ENCODE measurements at places on chromosomes 1 and 21.

DNA sequence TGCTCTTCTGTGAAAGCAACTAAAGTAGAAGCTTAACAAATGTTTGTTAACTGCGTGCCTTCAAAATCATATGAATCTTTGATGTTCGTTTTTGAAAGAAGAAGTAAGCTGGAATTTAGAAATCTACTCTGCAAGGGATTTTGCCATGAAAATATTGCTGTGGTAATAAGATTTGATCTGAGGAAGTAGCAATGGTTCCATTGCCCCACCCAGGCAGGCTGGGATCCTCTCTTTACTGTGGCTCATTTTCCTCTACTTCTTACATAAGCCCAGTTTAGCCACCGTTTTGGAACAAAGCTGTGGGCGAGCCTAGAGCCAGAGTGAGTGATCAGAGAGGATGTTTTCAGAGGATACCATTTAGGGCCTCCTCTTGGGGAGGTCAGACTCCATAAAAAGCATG, 20.3 kb upstream of the PTGFRN start:
- no peak for DNase-seq

DNA sequence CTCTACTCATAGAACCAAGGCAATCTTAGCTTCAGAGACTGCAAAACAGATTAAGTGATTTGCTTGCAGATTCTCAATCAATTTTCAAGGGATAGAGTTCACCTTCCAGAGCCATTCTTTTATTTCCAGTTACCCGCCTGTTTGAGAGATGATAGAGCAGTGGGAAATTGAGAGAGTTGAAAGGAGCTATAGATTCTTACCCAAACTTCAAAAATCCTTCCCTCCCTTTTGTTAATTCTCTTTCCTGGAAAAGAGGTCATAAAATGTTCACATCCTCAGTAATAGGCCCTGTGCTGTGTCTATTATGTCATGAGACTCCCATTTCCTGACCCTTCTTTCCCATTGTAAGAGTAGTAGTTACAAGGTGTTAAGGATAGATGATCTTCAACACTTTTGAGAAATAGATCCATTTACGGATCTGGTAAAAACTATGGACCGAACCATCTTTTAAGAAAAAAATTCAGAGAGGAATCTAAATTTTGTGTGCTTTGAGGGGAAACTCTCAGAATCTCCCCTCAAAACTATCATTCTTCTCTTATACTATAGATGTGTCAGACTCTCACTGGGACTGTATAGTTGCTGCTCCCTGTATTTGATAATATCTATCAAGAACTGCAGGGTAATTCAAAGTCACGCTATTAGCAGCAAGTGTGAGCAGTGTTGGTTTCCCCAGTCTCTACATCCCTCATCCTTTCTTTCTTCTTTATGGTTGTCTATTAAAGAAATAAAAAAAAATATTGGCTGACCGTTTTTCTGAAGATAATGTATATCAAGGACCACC, 8.0 kb downstream of the RGS4 start:
- no peak for DNase-seq

GRCh38 chr1:111062081-111062480, 77.8 kb downstream of the DRAM2 start:
- no peak for DNase-seq

DNA sequence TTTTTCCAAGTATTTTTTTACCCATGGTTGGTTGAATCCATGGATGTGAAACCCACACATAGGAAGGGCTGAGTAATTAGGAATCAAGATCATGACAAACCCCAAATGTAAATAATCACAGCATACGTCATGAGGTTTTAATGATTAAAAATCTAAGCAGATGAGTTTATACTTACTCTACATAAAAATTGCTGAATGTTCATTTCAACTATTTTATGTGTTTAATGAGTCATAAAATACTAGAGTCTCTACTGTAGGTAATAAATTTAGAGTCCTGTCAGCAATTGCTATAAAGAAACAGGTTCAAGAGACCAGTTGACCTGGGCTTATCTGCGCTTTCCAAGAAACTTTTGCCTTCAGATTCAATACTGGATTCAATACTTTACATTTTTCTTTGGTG, 18.2 kb downstream of the CTH start:
- DNase-seq, result no peak

GRCh38 chr21:37509802-37510393, 143.3 kb downstream of the DYRK1A start:
- peak; percentile 42 for DNase-seq

DNA sequence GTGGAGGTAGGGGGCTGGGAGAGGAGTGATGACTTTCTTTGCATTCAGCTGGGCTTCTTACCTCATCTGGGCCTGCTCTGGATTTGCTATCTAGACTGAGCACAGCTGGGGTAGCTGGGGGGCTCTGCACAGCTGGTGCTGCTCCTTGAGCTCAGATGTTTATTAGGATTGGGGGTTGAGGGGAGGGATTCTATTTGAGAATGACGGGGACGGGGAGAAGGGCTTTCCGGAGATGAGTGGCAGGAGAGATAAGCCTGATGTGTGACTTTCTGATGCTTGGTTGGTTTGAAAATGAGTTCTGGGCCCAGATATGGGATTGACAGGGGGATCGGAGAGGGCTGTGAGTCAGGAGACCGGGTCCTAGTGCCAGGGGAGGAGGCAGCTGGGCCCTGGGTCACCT, 146.1 kb upstream of the CSF3R start:
- DNase-seq, result no peak

DNA sequence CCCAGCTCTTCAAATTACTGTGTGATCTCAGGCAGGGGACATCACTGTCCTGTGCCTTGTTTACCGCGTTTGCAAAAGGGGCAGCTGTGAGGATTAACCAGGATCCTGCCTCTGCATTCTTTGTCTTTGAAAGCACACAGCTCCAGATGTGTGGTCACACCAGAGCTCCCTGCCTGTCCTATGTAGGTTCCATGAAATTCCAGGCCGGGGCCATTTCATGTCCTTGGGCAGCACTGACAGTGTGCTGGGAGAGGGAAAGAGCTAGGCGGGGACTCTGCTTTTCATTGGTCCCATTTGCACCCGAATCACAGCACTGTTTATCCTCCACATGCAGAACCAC, 42.2 kb upstream of the SELENON start:
- DNase-seq, result no peak

- no peak for DNase-seq
These were observed 1265.1 kb downstream of the BRINP3 start for GRCh38 chr1:189212606-189213005.

DNA sequence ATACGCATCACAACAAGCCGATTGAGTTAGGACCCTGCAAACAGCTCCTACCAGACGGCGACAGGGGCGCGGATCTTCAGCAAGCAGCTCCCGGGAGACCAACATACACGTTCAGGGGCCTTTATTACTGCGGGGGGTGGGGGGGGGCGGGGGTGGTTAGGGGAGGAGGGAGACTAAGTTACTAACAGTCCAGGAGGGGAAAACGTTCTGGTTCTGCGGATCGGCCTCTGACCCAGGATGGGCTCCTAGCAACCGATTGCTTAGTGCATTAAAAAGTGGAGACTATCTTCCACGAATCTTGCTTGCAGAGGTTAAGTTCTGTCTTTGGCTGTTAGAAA, 162.0 kb downstream of the RUNX1 start:
- no peak for DNase-seq

DNA sequence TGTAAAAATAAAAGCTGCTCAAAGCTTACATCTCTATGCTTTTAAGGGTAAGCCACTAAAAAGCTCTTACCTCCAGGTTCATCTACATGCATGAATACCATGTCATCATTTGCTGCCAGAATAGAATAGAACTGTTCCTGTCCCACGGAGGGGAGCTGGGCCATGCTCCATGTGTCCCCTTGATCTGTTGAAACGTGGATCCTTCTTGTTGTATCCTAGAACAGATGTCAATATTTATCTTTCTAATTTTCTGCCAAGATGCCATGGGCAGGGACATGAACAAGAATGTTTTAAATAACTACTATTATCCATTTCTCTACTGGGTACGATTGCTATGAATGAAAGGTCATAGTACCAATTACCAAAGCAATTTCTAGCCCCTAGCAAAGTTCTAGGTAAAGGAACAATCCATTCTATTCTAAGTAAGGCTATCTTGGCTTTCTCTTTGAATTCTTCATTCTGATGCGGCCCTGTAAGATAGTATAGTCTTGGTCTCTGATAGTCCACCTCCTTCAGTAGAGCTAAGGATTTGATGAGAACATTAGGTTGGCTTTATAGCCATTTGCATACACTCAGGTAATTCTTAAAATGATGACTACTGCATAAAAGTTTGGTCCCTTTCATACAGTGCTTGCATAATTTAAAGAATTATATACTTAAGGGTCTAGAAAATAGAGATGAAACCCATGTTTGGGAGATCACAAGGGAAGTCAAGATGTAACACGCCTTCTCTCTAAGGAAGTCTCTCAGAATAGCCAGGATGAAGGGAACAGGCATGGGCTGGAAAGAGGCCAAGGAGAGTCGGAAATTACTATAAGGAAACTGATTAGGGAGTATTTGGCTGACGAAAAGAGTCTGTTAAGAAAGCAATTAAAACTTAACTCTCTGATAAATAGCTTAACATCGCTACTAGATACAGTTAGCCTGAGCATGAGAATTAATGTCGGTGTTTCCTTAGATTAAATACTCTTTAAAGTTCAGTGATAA, 35.4 kb upstream of the MYBPHL start:
- DNase-seq, result no peak

- DNase-seq, result no peak
These were observed 62.6 kb downstream of the VPS26C start for GRCh38 chr21:37204580-37204979.

DNA sequence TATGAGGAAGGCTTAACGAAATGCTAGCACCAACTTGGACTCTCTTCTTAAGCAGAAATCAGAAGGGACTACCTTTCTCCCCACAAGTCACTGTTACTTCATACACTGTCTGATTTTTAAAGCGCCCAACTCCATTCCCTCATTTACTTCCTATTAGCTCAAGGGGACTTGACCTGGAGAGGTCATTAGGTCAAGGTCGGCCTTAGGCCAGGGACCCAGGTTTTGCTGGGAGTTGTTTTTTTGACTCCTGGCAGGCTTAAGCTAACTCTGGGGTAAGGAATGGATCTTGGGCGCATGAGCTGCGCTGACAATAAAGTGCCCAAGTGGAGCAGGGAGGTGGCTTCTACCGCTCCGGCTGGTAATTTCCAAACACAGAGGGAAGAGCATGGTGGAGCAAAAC, 16.8 kb downstream of the ADAR start:
- DNase-seq, result no peak

- DNase-seq, result no peak
These were observed 6.5 kb downstream of the AK5 start for GRCh38 chr1:77288275-77288674.

- no peak for DNase-seq
These were observed 16.7 kb downstream of the HMGN1 start for GRCh38 chr21:39332175-39332574.

GRCh38 chr1:64121766-64122385, 81.5 kb upstream of the UBE2U start:
- DNase-seq, result no peak

DNA sequence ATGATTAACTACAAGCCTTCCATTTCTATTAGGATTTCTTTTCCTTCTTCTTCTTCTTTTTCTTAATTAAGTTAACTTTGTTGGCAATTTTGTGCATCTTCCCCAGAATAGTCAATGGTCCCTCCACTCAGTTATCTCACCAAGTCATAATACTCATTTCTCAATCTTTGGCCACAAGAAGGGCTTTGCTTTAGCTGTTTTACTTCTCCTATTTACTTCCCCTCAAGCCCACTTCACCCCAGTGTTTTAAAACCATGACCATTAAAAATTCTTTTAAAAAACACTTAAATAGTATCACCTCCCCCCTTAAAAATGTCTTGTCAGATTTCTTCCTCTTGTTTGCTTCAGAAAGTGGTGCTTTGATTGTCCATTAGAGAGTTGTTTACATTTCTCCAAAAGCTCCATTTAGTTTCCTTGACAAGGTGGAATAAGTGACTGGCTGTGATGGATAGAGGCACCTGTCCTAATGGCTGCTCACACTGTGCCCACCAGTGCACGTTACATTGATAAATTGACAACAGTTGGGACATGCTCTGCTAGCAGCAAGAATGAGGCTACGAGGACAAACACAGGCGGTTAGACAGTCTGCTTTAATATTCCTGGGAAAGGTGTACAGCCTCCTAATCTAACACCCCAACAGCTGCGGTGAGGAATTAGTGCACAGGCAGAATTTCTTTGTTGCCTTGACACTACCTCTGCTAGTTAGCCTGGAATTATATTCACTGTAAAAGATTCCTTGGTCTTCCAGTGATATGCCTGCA, 354.7 kb downstream of the LMO4 start:
- DNase-seq, result no peak

- no peak for DNase-seq
These were observed 18.2 kb upstream of the PTGFRN start for GRCh38 chr1:116891396-116892079.

- DNase-seq, result no peak
These were observed 20.8 kb downstream of the CC2D1B start for GRCh38 chr1:52345252-52345651.

- no peak for DNase-seq
These were observed 9.2 kb downstream of the ERRFI1 start for GRCh38 chr1:8016895-8017241.

- no peak for DNase-seq
These were observed 20.5 kb downstream of the HTR1D start for GRCh38 chr1:23196627-23197328.

DNA sequence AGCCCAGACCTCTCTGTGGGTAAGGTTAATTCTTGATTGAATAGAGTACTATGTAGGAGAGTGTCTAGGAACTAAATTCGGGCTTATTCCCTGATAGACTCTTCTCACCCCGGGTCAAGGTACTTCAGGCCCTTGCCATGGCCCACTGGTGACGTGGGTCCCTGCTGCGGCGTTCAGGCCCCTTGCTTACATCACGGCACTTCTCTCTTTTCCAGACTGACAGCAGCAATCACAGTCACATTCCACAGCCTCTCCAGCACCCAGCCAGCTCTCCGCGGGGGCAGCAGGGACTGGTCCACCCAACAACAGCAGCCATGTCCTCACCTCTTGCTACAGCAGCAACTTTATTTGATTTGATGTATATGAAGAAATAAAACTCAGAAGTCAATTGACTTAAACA, 401.2 kb upstream of the VAMP3 start:
- no peak for DNase-seq

GRCh38 chr1:215043401-215043800, 39.1 kb upstream of the KCNK2 start:
- no peak for DNase-seq

DNA sequence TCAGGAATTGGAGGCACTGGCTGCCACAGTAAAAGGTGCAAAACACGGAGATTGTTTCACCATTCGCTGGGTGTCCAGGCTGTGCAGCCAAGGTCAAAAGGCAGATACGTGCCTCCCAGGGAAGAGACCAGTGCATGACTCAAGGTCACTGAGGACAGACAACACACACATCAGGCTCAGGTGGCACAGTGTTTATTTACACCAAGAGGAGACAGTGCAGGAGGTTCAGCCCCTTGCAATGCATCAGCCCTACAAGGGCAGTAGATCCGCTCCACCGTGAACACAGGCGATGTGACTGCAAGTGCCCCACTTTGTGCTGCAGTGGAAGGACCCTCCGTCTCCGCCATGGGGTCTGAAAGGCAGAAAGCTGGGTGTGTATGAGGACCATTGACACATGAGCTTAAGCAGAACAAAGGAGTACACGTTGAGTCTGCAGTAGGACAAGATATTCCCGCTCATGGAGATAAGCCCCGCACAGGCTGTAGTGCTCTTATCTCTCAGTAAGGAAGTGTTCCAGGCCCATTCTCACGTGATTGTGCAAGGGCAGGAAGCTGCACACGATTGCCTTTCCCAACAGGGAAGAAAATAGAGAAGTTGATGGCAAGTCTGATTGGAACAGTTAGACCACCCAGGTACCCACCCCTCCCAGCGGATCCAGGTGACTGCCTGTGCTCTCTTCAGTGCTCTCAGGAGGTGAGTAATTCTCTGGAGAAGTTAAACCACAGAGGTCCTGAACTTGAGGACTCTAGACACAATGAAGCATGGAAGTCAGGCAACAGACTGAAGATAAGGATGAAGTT, 37.5 kb upstream of the QSOX1 start:
- DNase-seq, result peak; percentile 78

Data from hematopoietic multipotent progenitor cell treated with erythropoietin and hydrocortisone succinate and interleukin-3 and kit ligand, for 8 days (in vitro differentiated cells).